Aortic smooth muscle cell (primary cell): ENCODE measurements at places on chromosomes 6 and 20. TPM values are rescaled to one million over a fixed set of nuclear protein-coding genes. Genes with fewer than 3 reads are reported as not detected.

The NFKBIL1 gene
- 22.6 and 22.9 TPM in 2 replicates for total RNA-seq

The GRM1 gene
- total RNA-seq, result 0.06 and 0.13 TPM in 2 replicates

The ADTRP gene
- 0.66 and 2.6 TPM in 2 replicates for total RNA-seq

The FAXC gene
- total RNA-seq, result under 0.01 and 0.25 TPM in 2 replicates
